Endodermal cell (in vitro differentiated cells): ENCODE measurements at places on chromosomes 6 and 20. TPM values are rescaled to one million over a fixed set of nuclear protein-coding genes. Genes with fewer than 3 reads are reported as not detected.

DNA sequence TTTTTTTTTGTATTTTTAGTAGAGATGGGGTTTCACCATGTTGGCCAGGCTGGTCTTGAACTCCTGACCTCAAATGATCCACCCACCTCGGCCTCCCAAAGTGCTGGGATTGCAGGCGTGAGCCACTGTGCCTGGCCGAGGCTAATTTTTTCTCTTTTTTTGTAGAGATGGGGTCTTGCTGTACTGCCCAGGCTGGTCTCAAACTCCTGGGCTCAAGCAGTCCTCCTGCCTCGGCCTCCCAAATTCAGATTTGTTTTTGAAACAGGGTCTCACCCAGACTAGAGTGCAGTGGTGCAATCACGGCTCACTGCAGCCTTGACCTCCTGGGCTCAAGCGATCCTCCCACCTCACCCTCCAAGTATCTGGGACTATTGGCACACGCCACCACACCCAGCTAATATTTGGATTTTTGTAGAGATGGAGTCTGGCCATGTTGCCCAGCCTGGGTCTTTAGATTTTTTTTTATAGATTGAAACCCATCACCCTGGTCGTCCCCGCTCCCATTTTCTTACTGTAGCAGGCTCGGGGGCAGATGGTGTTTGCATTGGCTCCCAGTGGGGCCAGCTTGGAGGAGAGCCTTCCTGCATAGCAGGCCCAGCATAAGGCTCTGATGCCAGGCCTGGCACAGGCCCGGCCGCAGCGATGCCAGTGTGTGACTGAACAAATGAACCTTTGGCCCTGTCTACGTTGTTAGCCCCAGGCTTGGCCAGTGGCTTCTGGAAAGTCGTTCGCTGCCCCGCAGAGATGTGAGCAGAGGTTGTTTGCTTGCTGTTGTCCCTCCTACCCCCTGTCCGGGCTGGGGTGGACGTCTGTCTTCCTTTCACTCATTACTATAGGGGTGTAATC lies 4.3 kb upstream of the MTG2 start:
- DNase-seq, result no peak

GRCh38 chr6:63114610-63115211 lies 96.6 kb upstream of the FKBP1C start:
- DNase-seq, result no peak

DNA sequence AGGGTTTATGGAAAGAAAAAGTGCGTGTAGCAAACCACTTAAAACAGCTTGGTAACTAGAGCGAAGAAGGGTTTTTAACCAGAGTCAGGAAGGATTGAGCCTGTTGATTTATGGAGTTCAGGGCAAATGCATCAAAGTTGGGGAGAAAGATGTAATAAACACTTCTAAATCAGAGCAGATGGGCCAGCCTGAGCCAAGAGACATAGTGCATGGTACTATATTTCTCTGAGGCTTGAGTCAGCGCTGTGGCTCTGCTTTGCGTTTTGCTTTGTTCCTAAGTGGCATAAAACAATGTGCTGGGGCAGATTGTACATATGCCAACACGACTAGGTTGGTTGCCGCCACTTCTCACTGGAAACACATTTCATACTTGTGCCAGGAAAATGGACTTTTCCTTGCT lies 111.3 kb downstream of the BCKDHB start:
- no peak for DNase-seq

- peak; percentile 81 for DNase-seq
Measured at GRCh38 chr20:46027245-46027853, 1.7 kb upstream of the SLC12A5 start.

- DNase-seq, result no peak
Measured at GRCh38 chr6:110034667-110035036, 56.5 kb downstream of the GPR6 start.

- no peak for DNase-seq
Measured at GRCh38 chr6:116714296-116714695, 33.3 kb downstream of the KPNA5 start.

GRCh38 chr6:75608956-75609533 lies 7.4 kb downstream of the SENP6 start:
- no peak for DNase-seq

- no peak for DNase-seq
Measured at GRCh38 chr20:38418509-38419204, 16.5 kb downstream of the SNHG17 start.

- peak; percentile 37 for DNase-seq
Measured at GRCh38 chr6:34517966-34518365, 38.2 kb downstream of the SPDEF start.

DNA sequence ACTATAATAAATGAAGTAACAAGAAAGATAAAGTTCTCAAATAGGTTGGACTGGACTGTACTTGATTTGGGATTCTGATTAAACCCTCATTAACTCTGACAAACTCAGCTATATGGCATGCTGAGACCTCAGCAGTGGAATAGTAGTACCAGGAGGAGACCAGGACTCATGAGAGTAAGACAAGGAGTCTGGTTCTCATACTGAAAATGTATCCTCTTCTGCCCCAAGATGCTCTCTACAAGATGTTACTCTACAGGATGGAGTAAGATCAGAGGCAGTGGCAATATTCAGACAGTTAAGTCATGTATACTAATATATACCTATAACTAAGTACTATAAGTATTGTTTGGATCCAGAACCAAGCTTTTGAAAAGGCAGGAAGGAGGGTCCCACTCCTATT lies 31.9 kb upstream of the SYNCRIP start:
- no peak for DNase-seq

DNA sequence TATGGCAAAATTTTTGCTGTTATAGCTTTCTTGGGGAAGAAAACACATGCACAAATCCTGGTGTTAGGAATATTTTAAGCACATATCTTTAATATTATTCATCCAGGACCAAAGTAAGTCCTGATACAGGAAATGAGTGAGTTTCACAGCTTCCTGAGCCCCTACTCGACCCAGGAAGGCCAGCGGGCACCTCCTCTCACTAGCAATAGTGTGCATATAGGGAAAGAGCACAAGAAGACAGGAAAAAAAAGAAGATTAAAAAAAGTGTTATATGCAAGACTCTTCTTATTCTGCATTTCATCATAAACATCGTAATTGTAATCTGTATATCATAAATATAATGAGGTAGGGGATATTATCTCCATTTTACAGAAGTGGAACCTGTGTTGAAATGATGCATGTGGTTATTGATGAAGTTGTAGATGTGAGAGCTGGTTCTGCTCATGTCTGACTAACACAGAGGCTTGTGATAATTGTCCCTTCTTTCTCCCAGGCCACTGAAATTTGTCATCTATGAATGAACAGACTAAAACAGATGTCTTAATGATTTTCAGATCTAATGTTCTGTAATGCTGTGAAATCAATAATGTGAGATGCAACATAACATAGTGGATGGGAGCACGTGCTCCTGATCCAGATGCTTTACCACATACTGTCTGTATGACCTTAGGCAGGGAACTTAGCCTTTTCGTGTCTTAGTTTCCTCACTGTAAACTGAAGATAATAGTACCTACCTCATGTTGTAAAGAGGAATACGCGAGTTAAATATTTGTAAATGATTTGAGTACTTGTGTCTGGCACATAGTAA lies 101.2 kb downstream of the MYO6 start:
- no peak for DNase-seq

- no peak for DNase-seq
Measured at GRCh38 chr20:22770241-22770800, 185.9 kb upstream of the FOXA2 start.

DNA sequence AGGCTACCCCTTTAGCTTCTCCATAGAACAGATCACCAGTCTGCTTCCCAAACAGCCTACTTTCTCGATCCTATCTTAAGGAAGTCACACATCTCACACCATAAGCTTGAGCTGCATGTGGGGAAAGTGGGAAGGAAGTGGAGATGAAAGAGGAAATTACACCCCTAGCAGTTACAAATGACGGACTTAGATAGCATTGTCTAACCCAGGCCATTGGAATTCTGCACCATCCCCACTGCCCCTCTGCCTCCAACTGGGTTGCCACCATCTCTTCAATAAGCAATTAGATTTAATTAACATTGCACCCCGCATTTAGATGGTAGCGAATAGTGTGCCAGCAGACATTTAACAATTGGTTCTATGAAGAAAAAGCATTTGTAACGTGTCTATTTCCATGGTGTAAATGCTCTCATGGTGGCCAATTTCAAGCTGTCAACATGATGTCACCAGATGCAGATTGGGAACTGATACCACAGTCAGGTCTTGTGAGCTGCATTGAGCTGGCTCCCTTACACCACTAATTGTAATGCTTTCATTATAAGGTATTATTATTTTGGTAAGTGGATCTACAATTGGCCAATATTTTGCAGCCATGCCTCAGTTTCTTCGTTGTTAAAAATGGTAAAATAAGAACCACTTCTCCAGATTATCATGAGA lies 124.7 kb downstream of the CD24 start:
- DNase-seq, result no peak

DNA sequence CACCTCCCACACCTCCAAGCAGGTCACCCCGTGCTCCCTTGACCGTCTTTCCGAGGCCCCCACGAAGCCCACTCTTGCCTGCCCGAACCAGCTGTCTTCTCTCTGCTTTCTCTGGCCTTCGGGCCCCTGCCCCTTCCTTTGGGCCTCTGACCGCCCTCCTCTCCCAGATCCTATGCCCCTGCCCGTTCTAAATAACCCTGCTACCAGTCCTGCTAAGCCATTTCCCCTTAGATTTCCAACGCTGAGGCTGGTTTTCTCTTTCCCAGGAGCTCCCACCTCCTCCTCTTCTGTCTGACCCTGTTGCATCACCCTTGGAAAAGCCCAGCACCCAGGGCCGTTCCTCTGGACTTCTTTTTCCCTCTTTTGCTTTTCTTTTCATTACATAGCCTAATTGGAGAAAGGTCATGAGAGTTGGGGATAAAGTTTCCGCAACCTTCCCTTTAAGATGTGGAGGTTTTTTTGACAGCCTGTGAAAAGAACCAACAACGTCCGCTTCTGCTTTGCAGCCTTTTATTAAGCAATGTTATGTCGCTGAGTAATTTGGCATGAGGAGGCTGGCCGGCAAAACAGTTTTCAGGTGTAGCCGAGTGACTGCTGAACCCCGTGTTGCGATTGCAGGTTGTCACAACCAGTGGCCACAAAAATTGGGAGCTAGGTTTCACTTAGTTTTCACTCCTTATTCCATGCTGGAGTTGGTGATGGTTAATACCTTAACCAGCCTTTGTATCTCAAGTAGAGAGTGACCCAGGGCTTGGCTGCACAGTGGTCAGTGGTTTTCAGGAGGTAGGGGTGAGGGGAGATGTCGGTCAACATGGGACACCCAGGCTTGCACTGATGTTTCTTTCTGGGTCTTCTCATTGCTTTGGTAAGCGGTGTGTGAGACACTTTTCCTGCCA lies 970 bp downstream of the BLTP3A start:
- peak; percentile 77 for DNase-seq

- DNase-seq, result peak; percentile 70
Measured at GRCh38 chr6:117555882-117556498, 46.3 kb downstream of the GOPC start.

GRCh38 chr20:32112841-32113240 lies 3.3 kb downstream of the TM9SF4 start:
- no peak for DNase-seq

GRCh38 chr20:35325401-35325800 lies 33.2 kb upstream of the FAM83C start:
- DNase-seq, result no peak

- DNase-seq, result no peak
Measured at GRCh38 chr6:139588734-139589593, 214.5 kb upstream of the CITED2 start.

Gene TEAD3
- 27.9 to 36.4 TPM (median 29.2 TPM) in 3 replicates for total RNA-seq

Gene HLA-DOB
- not detected in 3 replicates for total RNA-seq

Gene PTCRA
- total RNA-seq, result not detected in 2 replicates

Gene NKAIN4
- 0.24 to 0.59 TPM in 2 of 3 replicates, not detected in the other for total RNA-seq

Gene KCNK16
- total RNA-seq, result not detected in 3 replicates

Gene HSPA1L
- 0.87 to 1.4 TPM (median 1.2 TPM) in 3 replicates for total RNA-seq

Gene TBXT
- total RNA-seq, result 0.77 to 2.3 TPM (median 2.3 TPM) in 3 replicates

Gene SLC17A3
- total RNA-seq, result not detected in 2 replicates
